ENCODE measurements at places on chromosomes 5 and 9. TPM values are rescaled to one million over a fixed set of nuclear protein-coding genes. Genes with fewer than 3 reads are reported as not detected.

Gene CPLANE1
- 4.9 TPM for total RNA-seq

Gene IFNA6
- not detected for total RNA-seq

Gene RANBP17
- total RNA-seq = not detected

Gene GAS1
- 0.11 TPM for total RNA-seq

Gene SPAAR
- not detected for total RNA-seq

Gene MLANA
- total RNA-seq = not detected

Gene NEUROG1
- total RNA-seq = not detected

Gene LCN9
- not detected for total RNA-seq

GRCh38 chr5:2465383-2465782 is 286.1 kb downstream of the IRX2 start:
- no peaks in the 10 kb centered on the region for H3K4me1 ChIP-seq
- no peaks in the 10 kb centered on the region for H3K27me3 ChIP-seq
- DNase-seq = no peak
- H3K36me3 ChIP-seq = no peaks in the 10 kb centered on the region
- no peak overlapping the region for H3K4me3 ChIP-seq

DNA sequence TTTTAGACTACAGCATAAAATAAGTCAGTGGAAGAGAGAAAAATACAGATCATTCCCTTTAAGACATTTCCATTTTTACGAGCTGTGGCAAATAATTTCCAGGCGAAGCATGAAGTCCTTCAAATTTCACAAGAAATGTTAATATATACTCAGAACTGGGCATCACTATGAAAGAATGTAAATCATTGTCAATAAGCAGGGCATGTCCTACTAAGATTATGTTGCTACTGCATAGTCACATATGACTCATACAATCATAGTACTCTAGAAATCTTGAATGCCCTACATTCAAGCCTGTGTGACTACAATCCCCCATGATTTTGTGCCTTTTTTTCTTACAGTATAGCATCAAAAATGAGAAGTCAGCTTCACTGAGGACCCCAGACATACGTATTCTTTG is 485.2 kb upstream of the FTMT start:
- H3K4me1 ChIP-seq = no peaks in the 10 kb centered on the region
- no peaks in the 10 kb centered on the region for H3K36me3 ChIP-seq
- DNase-seq = no peak
- H3K27ac ChIP-seq = no peak overlapping the region
- no peak overlapping the region for H3K4me3 ChIP-seq
- H3K27me3 ChIP-seq = no peaks in the 10 kb centered on the region

- H3K4me3 ChIP-seq = no peak overlapping the region
- H3K27ac ChIP-seq = no peak overlapping the region
- H3K4me1 ChIP-seq = no peaks in the 10 kb centered on the region
- DNase-seq = no peak
- H3K27me3 ChIP-seq = peaks cover 2% of the 10 kb centered on the region
- H3K36me3 ChIP-seq = no peaks in the 10 kb centered on the region
Measured at GRCh38 chr9:99577351-99577750, 244.3 kb upstream of the NR4A3 start.

- H3K27ac ChIP-seq = no peak overlapping the region
- peaks cover 45% of the 10 kb centered on the region for H3K27me3 ChIP-seq
Measured at GRCh38 chr5:11385251-11385900, 518.9 kb downstream of the CTNND2 start.

- H3K27ac ChIP-seq = peak overlapping the region; percentile 86
- H3K36me3 ChIP-seq = no peaks in the 10 kb centered on the region
- peak overlapping the region; percentile 71 for H3K4me3 ChIP-seq
- DNase-seq = no peak
- no peaks in the 10 kb centered on the region for H3K27me3 ChIP-seq
Measured at GRCh38 chr5:1535646-1536045, 11.9 kb upstream of the LPCAT1 start.

DNA sequence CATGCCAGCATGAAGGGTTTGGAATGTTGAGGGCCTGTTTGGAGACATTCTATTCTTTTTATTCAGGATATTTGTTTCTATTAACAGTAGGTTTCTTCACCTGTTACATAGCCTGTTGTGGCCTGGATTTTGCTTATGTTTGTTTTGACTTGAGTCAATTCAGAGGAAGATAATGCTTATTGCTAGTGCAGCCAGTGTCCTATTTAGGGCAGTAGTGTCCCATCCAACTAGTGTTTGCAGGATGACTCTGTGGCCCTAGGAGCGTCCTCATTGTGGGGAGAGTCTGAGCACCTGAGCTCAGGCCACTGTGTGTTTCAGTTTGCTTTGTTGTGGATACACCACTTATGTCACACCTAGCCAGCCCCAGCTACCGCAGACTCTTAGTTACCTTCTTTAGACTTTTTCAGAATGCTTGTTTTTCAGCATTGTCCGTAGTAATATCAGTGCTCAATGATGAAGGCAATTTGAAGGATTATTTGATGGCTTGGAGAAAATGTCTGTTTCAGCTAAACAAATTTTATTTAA is 90.3 kb downstream of the ARHGEF28 start:
- H3K27ac ChIP-seq = no peak overlapping the region
- no peak for DNase-seq
- H3K4me1 ChIP-seq = no peaks in the 10 kb centered on the region
- H3K27me3 ChIP-seq = peaks cover 9% of the 10 kb centered on the region
- no peaks in the 10 kb centered on the region for H3K36me3 ChIP-seq

GRCh38 chr9:111728617-111729366 is 65.9 kb downstream of the SHOC1 start:
- H3K27me3 ChIP-seq = no peaks in the 10 kb centered on the region
- peaks cover 2% of the 10 kb centered on the region for H3K4me1 ChIP-seq
- H3K27ac ChIP-seq = no peak overlapping the region
- peaks cover 12% of the 10 kb centered on the region for H3K36me3 ChIP-seq
- no peak overlapping the region for H3K4me3 ChIP-seq
- DNase-seq = no peak

DNA sequence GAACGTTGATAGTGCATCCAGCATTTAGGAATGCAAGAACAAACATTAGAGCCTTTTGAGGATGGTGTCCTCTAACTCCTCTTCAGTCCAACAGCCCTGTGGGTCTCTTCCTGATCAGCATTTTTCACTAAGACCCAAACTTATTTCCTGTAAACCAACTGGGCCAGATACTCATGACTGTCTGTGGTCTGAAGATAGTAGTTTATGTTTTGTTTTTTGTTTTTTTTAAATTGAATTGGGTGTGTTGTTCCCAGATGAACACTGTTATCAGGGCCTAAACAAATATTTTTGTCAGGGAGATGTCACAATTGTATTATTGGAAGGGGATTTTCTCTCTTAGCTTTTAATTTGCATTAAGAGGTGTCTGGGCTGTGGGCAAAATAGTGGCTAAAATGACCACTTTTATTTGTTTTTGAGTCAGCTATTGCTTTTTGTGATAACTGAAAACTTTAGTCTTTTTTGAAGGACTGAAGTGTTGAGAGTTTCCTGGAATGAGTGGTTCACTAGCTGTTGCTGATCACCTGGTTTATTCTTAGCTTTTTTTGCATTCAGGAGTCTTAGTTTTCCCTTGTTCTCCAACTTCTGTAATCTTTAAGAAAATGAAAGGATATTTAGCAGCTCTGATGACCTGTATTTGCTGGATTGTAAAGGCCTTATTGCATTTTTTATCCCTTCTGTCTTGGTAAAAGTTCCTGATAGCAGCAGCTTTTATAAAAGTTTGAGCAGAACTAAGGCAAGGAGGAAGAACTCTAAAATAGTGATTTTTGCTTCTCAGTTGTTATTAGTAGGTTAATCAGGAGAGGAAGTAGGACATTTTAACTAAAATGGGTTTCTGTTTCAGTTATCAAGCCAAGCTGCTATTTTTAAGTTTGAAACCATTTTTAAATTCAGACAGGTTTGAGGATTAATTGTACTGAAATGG is 5.5 kb downstream of the MAN2A1 start:
- peak overlapping the region; percentile 33 for H3K4me3 ChIP-seq
- DNase-seq = peak; percentile 27
- H3K27me3 ChIP-seq = no peaks in the 10 kb centered on the region
- peak overlapping the region; percentile 80 for H3K27ac ChIP-seq
- peaks cover 28% of the 10 kb centered on the region for H3K36me3 ChIP-seq
- H3K4me1 ChIP-seq = peaks cover 83% of the 10 kb centered on the region

DNA sequence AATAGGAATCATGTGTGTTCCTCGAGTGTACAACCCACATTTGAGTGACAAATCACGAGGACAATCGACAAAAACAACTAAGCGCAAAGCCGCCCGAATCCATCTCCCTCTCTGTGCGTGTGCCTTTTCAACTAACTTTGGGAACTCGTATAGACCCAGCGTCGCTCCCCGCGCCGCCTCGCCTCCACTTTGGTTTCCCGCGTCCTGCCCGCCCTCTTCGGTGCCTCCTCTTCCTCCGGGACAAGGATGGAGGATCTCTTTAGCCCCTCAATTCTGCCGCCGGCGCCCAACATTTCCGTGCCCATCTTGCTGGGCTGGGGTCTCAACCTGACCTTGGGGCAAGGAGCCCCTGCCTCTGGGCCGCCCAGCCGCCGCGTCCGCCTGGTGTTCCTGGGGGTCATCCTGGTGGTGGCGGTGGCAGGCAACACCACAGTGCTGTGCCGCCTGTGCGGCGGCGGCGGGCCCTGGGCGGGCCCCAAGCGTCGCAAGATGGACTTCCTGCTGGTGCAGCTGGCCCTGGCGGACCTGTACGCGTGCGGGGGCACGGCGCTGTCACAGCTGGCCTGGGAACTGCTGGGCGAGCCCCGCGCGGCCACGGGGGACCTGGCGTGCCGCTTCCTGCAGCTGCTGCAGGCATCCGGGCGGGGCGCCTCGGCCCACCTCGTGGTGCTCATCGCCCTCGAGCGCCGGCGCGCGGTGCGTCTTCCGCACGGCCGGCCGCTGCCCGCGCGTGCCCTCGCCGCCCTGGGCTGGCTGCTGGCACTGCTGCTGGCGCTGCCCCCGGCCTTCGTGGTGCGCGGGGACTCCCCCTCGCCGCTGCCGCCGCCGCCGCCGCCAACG is at the start of gene GPR150:
GPR150 (plus strand) TSS at position 58 of the 840 bp plus-strand sequence; CDS start at position 247, 189 bp downstream.
- H3K27ac ChIP-seq = peak within 1 kb of the TSS; percentile 76
- peaks cover 1% of the 10 kb centered on the region for H3K27me3 ChIP-seq
- peak; percentile 79 for DNase-seq
- H3K36me3 ChIP-seq = no peaks in the 10 kb centered on the region
- H3K4me3 ChIP-seq = peak within 1 kb of the TSS; percentile 78

DNA sequence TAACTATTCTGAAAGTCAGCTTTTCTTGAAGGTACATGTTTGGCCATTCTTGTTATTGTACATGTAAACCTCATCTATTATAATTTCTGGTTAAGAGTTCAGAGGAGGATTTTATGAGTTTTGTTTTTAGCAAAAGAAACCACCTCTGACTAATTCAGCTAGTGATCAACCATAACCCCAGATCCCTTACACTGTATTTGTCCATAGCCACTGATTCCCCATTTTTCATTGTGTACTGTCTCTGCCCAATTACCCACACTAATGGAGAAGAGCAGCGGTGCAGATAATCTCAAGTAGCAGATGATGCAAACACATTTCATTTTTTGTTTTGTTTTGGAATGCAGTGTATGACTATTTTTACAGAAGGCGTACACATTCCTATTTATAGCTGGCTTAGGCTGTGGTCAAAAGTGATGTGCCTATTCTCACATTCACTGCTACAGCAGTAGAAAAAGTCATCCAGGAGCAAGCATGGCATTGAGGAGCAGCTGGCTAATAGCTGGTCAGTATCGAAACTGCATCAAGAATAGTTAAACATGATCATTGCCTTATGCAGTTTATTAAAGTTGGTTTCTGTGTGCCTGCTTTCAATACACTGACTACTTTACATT is 988.3 kb downstream of the DTWD2 start:
- no peak for DNase-seq
- no peak overlapping the region for H3K4me3 ChIP-seq
- no peaks in the 10 kb centered on the region for H3K27me3 ChIP-seq
- H3K36me3 ChIP-seq = no peaks in the 10 kb centered on the region
- no peaks in the 10 kb centered on the region for H3K4me1 ChIP-seq
- no peak overlapping the region for H3K27ac ChIP-seq

GRCh38 chr5:113612060-113612496 is 98.6 kb downstream of the YTHDC2 start:
- peaks cover 7% of the 10 kb centered on the region for H3K4me1 ChIP-seq
- DNase-seq = no peak
- peaks cover 12% of the 10 kb centered on the region for H3K27me3 ChIP-seq
- no peak overlapping the region for H3K27ac ChIP-seq
- H3K4me3 ChIP-seq = no peak overlapping the region

GRCh38 chr5:152329761-152330283 is 75.3 kb downstream of the NMUR2 start:
- no peaks in the 10 kb centered on the region for H3K36me3 ChIP-seq
- DNase-seq = no peak
- H3K27ac ChIP-seq = no peak overlapping the region
- H3K27me3 ChIP-seq = peaks cover 10% of the 10 kb centered on the region
- no peaks in the 10 kb centered on the region for H3K4me1 ChIP-seq
- no peak overlapping the region for H3K4me3 ChIP-seq

DNA sequence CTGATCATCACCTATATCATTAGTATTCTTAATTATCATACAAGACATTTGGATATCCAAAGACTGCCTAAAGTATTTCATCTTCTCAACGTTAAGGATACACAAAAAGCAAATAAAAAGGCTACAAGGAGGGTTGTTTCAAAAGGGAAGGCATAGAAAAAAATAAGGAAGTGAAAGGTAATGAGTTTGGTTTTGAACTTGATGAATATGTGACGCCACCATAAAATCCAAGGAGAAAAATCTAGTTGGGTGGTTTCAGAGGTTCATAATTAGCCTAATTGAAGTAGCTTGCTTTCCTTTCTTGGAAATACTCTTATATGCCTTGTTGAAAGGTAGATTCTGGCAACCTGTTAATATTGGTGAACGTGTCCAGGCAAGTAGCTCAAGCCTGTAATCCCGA is 96.1 kb upstream of the SGCD start:
- H3K36me3 ChIP-seq = no peaks in the 10 kb centered on the region
- H3K4me3 ChIP-seq = no peak overlapping the region
- no peaks in the 10 kb centered on the region for H3K4me1 ChIP-seq
- H3K27me3 ChIP-seq = peaks cover 2% of the 10 kb centered on the region

DNA sequence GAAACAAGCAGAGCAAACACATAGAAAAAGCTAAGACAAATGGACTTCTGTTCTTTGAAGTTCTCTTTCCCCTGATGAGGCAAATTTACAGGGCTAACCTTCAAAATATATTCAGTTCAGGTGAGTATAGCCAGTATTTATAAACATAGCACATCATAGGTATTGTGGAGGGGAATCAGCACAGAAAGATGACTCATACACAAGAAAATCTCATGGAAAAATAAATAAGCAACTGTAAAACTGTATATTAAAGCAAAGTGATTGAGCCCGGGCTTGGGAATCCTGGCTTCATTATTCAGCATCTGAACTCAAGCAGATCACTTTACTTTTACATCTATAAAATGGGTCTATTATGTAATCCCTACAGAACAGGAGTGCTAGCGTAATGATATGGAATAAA is 173.5 kb upstream of the PAPPA start:
- no peak overlapping the region for H3K4me3 ChIP-seq
- H3K27ac ChIP-seq = no peak overlapping the region
- no peaks in the 10 kb centered on the region for H3K36me3 ChIP-seq
- no peaks in the 10 kb centered on the region for H3K4me1 ChIP-seq
- DNase-seq = no peak

GRCh38 chr5:65823204-65823603 is 101.2 kb downstream of the NLN start:
- H3K36me3 ChIP-seq = peaks cover 14% of the 10 kb centered on the region
- H3K27ac ChIP-seq = no peak overlapping the region
- H3K4me3 ChIP-seq = no peak overlapping the region
- H3K4me1 ChIP-seq = peaks cover 36% of the 10 kb centered on the region
- H3K27me3 ChIP-seq = no peaks in the 10 kb centered on the region

All from activated CD8-positive, alpha-beta T cell treated with anti-CD3 and anti-CD28 coated beads for 36 hours (primary cell).